ENCODE measurements at places on chromosomes 7 and 10. TPM values are rescaled to one million over a fixed set of nuclear protein-coding genes. Genes with fewer than 3 reads are reported as not detected.

GRCh38 chr10:94059178-94059883 is 65.6 kb downstream of the PLCE1 start:
- peaks cover 3% of the 10 kb centered on the region for H3K27me3 ChIP-seq
- no peak overlapping the region for H3K27ac ChIP-seq
- H3K4me1 ChIP-seq: no peaks in the 10 kb centered on the region
- H3K36me3 ChIP-seq: no peaks in the 10 kb centered on the region

Gene PTPRZ1
- not detected for total RNA-seq

DNA sequence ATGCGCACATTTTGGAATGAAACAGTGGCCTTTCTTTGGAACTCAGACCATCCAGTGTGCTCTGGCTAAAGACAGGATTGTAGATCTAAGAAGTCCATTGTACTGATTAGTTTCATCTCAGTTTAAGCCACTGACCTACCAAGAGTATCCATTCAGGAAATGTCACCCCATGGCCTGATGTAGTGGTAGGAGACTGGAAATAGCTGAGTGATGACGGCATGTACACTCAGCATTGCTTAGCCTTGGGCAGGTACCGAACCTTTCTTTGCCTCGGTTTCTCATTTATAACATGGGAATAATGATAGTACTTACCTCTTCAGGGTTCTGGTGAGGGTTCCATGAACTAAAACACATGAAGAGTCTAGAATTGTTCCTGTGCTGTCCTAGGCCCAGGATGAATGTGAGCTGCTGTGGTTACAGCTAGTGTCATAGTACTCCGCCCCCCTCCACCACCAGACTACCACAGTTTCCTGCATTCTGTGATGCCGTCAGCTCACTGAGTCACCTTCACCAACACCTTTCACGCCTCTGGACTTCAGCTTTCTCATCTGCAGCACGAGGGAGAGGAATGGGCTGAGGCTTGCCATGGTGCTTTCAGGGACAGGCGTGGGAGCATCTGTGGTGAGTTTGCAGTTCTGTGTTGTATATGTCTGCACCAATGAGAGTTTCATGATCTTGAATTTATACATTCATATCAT is 484.0 kb upstream of the GALNT17 start:
- H3K27me3 ChIP-seq: peaks cover 15% of the 10 kb centered on the region
- peak overlapping the region; percentile 75 for H3K27ac ChIP-seq
- peak overlapping the region; percentile 13 for H3K4me3 ChIP-seq
- H3K4me1 ChIP-seq: peaks cover 29% of the 10 kb centered on the region

DNA sequence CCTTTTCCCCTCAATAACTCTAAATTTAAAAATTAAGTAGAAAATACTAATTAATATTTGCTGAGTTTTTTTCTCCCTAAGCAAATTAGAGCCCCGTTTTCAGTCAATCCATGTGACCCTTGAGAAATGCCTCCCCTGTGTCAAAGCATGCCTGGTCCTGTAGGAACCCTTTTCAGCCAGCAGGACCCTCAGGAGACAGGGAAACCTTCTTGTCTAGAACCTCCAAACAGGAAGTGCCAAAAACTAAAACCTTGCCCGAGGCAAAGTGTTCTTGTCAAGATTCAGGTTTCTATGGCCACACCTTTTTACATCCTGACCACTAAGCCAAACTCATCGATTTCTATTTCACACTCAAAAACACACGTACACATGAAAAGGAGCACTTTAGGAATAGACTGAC is 60.1 kb upstream of the NFE2L3 start:
- no peak overlapping the region for H3K27ac ChIP-seq
- H3K36me3 ChIP-seq: no peaks in the 10 kb centered on the region
- peak; percentile 24 for DNase-seq
- H3K27me3 ChIP-seq: no peaks in the 10 kb centered on the region

- no peak overlapping the region for H3K27ac ChIP-seq
- no peak overlapping the region for H3K4me3 ChIP-seq
- H3K27me3 ChIP-seq: no peaks in the 10 kb centered on the region
- no peaks in the 10 kb centered on the region for H3K36me3 ChIP-seq
- no peak for DNase-seq
- H3K4me1 ChIP-seq: no peaks in the 10 kb centered on the region
Observed at GRCh38 chr10:52146766-52147165, 167.3 kb upstream of the DKK1 start.

DNA sequence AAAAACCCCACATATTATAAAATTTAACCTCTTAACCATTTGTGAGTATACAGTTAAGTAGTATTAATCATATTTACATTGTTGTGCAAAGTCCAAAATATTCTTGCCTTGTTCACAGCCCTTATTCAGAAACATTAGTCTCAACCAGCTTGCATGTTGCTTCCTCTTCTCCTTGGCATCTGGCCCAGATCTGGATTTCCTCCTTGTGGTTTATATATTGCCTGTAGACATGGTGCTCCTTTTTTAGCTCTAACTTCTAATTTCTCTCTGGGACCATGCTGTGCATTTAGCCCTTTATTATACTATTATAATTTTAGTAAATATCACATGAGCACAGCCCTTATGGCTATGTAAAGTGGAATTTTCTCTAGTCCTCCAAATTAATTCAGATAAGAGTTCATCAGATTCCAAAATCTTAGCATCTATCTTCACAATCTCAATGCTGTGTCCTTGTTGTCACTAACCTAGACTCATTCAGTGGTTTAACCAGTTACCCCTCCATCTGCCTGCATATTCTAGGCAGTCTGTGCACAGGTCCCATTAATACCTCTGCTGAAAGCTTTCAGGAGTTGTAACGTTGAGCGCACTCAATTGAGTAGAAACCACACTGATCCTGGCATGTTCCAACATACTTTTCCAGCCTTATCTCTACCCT is 7.9 kb downstream of the CPED1 start:
- H3K36me3 ChIP-seq: no peaks in the 10 kb centered on the region
- no peak overlapping the region for H3K27ac ChIP-seq
- DNase-seq: peak; percentile 26
- H3K4me3 ChIP-seq: no peak overlapping the region
- peaks cover 15% of the 10 kb centered on the region for H3K4me1 ChIP-seq

Gene THSD7A
- total RNA-seq: not detected

Gene LIPM
- not detected for total RNA-seq

- H3K4me3 ChIP-seq: no peak overlapping the region
- H3K4me1 ChIP-seq: no peaks in the 10 kb centered on the region
- H3K27ac ChIP-seq: no peak overlapping the region
- H3K36me3 ChIP-seq: no peaks in the 10 kb centered on the region
Observed at GRCh38 chr10:12984165-12984747, 17.3 kb downstream of the CCDC3 start.

DNA sequence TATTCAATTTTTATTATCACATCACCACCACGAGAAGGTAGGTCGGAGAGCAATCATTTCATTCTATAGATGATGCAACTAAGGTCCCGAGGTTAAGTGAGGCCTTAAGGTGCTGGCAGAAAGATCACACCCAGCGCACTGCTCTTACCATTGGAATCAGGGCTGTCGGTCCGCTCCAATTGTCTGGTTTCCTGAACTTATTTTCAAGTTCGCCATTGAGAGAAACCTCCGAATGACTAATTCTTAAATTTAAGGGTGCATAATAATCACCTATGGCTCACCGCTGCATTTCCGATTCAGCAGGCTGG is 625 bp upstream of the GSTO2 start:
- H3K27ac ChIP-seq: peak overlapping the region; percentile 97
- H3K4me1 ChIP-seq: peaks cover 42% of the 10 kb centered on the region
- peaks cover 2% of the 10 kb centered on the region for H3K27me3 ChIP-seq

DNA sequence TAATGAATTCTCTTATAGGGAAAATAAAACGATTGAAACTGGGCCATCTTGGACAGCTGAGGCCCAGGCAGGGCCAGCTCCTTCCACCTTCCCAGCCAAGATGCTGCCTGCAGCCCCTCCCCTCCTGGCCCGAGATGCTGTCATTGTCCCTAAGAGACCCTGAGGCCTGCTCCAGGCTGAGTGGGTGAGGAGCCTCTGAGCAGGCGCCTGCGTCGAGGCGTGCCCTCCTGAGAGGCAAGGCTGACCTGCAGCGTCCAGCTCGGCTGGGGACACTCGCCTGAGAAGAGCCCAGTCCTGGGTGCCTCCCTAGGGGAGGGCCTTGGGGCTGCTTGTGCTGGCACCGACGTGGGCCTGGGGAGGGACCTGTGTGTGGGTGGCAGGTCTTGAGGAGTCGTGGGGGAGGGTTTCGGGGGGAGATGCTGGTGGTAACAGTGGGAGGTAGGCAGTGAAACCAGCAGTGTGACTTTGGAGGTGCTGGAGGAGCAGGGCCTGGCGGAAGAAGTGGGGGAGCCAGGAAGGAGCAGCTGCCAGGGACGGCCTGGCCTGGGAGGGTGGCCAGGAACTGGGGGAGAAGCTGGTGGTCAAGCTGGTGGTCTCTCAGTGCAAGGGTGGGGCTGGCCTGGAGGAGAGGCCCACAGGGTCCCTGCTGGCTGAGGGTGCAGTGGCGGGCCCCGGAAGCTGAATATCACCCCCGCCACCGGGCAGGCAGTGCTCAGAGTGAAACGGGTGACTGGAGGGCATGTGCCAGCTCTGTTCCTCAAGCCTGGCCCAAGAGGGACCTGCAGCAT is 7.9 kb downstream of the GPR146 start:
- H3K4me3 ChIP-seq: no peak overlapping the region
- peaks cover 4% of the 10 kb centered on the region for H3K36me3 ChIP-seq
- DNase-seq: no peak
- peak overlapping the region; percentile 67 for H3K27ac ChIP-seq
- peaks cover 56% of the 10 kb centered on the region for H3K4me1 ChIP-seq
- H3K27me3 ChIP-seq: no peaks in the 10 kb centered on the region

- H3K36me3 ChIP-seq: no peaks in the 10 kb centered on the region
- no peaks in the 10 kb centered on the region for H3K27me3 ChIP-seq
- no peak for DNase-seq
- no peak overlapping the region for H3K4me3 ChIP-seq
- no peak overlapping the region for H3K27ac ChIP-seq
Observed at GRCh38 chr10:119412244-119413092, 130.1 kb downstream of the RGS10 start.

Gene FGL2
- 1.1 TPM for total RNA-seq

GRCh38 chr7:24908166-24908565 is 71.8 kb downstream of the OSBPL3 start:
- H3K27me3 ChIP-seq: no peaks in the 10 kb centered on the region
- H3K4me1 ChIP-seq: peaks cover 46% of the 10 kb centered on the region
- H3K27ac ChIP-seq: no peak overlapping the region
- H3K4me3 ChIP-seq: no peak overlapping the region
- H3K36me3 ChIP-seq: peaks cover 31% of the 10 kb centered on the region
- DNase-seq: no peak

GRCh38 chr7:73463966-73464365 is 30.4 kb downstream of the FZD9 start:
- DNase-seq: no peak
- no peaks in the 10 kb centered on the region for H3K4me1 ChIP-seq
- H3K36me3 ChIP-seq: peaks cover 64% of the 10 kb centered on the region

Gene CFAP46
- not detected for total RNA-seq

Gene AKR1C2
- total RNA-seq: 0.17 TPM

Gene IGFBP1
- total RNA-seq: not detected

Gene CALHM1
- 0.21 TPM for total RNA-seq

Gene TMEM130
- not detected for total RNA-seq

- DNase-seq: peak; percentile 46
- no peaks in the 10 kb centered on the region for H3K36me3 ChIP-seq
- H3K27me3 ChIP-seq: no peaks in the 10 kb centered on the region
- no peaks in the 10 kb centered on the region for H3K4me1 ChIP-seq
- H3K27ac ChIP-seq: no peak overlapping the region
Observed at GRCh38 chr10:115355162-115355760, 262.1 kb downstream of the ATRNL1 start.

Gene ZNF736
- total RNA-seq: 26.6 TPM

DNA sequence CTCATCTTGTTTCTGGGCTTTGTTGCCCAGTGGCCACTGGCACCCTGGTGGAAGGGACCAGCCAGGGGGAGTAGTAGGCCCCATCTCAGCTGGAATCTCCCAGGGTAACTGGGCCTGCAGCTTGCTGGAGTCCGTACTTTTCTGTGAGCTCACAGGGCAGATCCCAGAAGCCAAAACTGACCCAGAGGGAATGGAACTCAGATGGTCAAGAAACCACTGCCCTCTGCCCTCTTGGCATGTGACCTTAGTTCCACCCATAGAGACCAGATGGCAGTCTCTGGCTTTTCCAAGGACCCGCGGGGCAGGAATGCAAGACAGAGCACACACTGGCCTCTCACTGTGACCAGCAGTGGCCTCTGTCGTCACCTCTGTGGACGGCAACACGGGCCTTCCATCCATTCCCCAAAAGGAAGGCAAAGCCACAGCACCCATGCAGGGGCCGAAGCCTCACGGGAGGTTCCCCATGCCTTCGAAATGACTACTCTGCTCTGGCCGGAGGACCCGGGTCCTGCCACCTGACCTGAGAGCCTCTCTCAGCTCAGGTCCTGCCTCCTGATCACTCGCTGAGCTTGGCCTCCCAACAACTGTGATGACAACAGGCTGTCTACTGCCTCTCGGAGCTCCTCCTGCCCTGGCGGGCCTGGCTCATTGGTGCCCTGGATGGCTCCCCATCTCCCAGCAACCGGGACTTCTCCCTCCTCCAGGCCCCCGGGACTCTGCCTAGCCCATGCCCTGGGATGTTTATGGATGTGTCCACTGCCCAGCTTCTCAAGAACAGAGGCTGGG is 29.9 kb downstream of the MYL10 start:
- H3K27me3 ChIP-seq: no peaks in the 10 kb centered on the region
- H3K4me1 ChIP-seq: no peaks in the 10 kb centered on the region
- DNase-seq: no peak
- no peak overlapping the region for H3K4me3 ChIP-seq

Gene CPA4
- total RNA-seq: not detected

Gene DIP2C
- total RNA-seq: 2.0 TPM

DNA sequence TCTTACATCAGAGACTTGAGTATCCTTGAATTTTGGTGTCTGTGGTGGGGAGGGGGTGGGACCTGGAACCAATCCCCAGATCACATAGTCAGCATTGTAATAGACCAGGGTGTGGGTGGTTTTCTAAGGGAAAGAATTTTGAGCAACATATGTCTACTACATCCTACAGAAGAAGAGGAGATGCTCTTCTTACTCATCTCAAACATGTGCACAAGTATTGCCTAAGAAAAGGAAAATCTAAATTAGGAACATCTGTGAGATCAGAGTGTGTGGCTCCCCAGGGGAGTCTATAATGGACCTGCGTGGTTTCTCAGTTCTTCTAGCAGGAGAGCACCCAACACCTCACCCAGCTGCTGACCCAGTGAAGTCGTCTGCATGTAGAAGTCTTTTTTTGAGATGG is 148.8 kb downstream of the CCDC3 start:
- H3K4me3 ChIP-seq: no peak overlapping the region
- no peak for DNase-seq
- no peak overlapping the region for H3K27ac ChIP-seq
- H3K4me1 ChIP-seq: no peaks in the 10 kb centered on the region
- peaks cover 8% of the 10 kb centered on the region for H3K27me3 ChIP-seq
- no peaks in the 10 kb centered on the region for H3K36me3 ChIP-seq

DNA sequence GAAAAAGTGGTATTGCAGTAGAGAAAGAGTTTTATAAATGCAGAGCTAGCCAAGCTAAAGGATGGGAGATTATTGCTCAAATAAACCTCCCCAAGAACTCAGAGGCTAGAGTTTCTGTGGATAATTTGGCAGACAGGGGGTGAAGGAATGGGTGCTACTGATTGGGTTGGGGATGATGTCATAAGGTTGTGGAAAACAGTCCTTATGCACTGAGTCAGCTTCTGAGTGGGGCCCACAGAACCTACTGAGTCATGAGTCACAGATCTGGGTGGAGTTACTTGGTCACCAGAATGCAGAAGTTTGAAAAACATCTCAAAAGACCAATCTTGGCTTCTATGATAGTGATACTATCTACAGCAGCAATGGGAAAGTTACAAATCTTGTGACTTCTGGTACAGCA is 1146.7 kb downstream of the TYW1 start:
- H3K4me1 ChIP-seq: no peaks in the 10 kb centered on the region
- H3K36me3 ChIP-seq: no peaks in the 10 kb centered on the region
- no peaks in the 10 kb centered on the region for H3K27me3 ChIP-seq
- no peak overlapping the region for H3K27ac ChIP-seq
- no peak overlapping the region for H3K4me3 ChIP-seq

Measured in activated CD4-positive, alpha-beta T cell treated with anti-CD3 and anti-CD28 coated beads, Interleukin-2, amount 10 ng/mL, durations not matched to agents 7 days and 5 days (primary cell).